Stimulated activated CD4-positive, alpha-beta T cell treated with anti-CD3 and anti-CD28 coated beads, Interleukin-4, amount 100 ng/mL, for 48 hours (primary cell): ENCODE measurements at places on chromosomes 2 and 18.

GRCh38 chr2:112958428-112959108 lies 19.2 kb upstream of the IL36G start:
- no peak for DNase-seq

- DNase-seq: no peak
Measured at GRCh38 chr2:218810256-218810655, 21.3 kb downstream of the PRKAG3 start.

DNA sequence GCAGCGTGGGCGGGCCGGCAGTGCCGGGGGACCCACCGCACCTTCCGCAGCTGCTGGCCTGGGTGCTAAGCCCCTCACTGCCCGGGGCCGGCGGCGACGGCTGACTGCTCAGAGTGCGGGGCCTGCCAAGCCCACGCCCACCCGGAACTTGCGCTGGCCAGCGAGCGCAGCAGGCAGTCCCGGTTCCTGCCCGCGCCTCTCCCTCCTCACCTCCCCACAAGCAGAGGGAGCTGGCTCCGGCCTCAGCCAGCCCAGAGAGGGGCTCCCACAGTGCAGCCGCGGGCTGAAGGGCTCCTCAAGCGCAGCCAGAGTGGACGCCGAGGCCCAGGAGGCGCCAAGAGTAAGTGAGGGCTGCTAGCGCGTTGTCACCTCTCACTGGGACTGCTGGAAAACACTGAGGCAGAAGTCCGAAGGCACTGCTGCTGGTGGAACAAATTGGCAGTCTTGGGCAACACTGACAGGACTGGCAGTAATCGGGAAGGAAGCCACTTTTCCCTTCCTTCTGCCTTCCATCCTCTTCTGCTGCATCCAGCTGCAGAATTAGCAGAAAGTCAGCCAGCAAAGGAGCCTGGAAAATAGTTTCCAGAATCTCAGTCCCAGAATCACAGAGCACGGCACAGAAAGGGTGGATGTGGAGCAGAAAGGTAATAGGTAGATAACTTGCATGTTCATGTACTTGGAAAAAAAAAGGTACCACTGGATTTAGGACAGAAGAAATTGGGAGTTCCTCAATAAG lies 179.4 kb upstream of the FN1 start:
- DNase-seq: no peak

DNA sequence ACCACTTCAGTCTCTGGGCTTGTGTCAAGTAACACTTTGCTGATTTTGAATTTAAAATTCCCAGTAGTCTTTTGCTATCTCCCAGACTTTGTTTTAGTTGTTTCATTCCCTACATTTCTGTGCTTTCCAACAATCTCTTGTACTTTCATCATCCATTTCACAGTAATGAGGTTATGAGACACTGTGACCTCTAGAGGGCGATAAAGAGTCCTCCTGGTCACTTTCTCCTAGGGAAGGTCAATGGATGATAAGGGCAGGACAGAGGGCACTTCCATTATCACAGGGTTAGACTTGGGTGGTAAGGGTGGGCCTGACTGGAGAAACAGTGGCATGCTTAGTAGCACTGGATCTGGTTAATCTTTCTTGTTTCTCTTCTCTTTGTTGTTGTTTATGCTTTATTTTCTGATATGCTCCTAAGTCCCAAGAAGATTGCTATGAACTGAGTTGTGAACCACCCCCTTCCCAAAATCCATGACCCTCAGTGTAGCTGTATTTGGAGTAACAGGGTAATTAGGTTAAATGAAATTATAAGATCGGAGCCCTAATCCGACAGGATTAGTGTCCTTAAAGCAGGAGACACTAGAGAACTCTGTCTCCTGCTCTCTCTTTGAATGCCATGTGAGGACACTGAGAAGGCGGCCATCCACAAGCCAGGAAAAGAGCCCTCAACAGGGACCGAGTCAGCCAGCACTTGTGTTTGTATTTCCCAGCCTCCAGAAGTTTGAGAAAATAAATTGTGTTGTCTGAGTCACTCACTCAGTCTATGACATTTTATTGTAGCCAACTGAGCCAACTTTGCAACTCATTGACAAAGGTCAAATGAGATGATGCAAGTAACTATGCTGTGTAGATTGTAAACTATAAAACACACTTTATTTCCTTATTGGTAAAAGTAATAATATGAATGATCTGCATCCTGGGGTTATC lies 779.2 kb downstream of the CNTNAP5 start:
- no peak for DNase-seq
